ENCODE measurements at places on chromosomes 13 and 19.
A peak's percentile ranks its signal among the peaks of the same experiment; 100 is the strongest.

DNA sequence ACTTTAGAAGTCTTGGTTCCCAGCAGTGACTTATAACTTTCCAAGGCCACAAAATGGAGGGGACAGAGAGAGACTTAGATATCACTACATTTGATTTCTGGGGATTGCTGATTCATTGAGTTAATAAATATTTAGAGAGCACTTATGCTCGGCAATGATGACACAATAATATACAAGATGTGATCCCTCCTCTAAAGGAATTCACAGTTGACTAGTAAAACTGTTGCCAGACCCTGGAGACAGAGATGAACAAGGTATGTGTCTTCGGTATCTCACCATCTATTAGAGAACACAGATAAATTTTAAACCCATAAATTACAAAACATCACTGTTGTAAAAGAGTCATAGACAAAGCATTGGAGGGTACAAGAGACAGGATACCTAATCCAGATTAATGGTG is 437.5 kb downstream of the FOXO1 start:
- no peak for DNase-seq

GRCh38 chr19:10983026-10983425 is 22.2 kb downstream of the SMARCA4 start:
- DNase-seq: no peak

DNA sequence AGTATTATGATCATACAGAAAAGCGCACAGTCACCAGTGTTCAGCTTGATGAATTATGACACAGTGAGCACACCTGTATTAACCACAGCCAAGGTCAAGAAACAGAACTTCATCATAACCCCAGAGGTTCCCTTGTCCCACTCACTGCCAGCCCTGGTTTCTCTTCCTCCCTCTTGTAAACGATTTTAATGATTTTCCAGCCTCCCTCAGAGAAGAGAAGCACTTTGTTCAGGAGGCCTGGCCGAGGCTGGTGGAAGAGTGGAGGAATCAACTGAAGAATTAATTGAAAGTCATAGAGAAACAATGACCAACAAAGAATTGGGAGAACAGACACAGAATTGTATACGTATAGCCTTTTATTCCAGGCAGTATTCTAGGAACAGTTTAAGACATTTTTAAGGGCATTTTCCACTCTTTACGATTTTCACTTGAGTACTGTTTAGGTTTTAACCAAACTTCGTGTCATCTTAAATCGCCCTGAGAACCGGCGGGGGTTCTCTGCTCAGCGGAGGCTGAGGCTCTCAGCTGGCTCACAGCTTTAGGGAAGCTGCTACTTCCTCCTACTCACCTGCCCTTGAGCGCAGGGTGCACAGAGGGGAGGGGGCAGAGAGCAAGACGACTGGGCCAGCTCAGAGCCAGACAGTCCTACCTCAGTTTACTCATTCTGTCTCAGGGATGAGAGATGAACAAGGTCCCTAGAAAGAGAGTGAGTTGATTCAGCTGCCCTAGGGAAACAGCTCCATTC is 108.6 kb downstream of the AKAP11 start:
- no peak for DNase-seq

- DNase-seq: no peak
Observed at GRCh38 chr13:32330441-32330840, 15.1 kb downstream of the BRCA2 start.

DNA sequence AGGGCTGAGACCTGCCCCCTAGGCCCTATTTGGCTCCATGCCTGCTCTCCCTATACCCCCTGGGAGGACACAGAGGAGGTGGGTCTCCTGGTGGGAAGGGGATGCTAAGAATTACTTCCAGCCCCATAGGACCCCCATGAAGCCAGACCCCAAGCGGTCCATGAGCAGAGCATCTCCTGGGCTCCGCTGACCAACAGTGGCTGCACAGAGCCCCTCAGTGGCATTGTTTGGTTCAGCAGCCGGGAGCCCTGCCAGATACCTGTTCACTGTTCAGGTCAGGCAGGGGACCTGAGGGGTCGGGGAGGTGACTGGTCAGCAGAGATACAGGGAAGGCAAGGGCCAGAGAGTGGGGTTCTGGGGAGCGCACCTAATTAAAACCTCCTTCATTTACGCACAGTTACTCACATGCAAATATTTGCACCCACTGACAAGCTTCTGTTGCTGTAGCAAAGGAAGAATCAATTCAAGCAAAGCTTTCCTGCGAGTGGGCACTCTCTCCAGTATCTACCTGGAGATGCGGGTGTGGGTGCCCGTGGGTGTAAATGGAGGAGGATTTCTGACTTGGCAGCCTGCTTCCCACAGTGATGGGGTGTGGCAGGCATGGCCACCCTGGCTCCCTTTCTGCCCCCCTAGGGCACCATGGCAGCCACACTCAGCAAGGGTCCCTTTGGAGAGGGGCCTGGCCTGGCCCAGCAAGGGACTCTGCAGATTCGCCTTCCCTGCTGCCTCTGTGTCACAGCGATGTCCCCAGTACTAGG is 83.5 kb downstream of the CHST8 start:
- no peak for DNase-seq

DNA sequence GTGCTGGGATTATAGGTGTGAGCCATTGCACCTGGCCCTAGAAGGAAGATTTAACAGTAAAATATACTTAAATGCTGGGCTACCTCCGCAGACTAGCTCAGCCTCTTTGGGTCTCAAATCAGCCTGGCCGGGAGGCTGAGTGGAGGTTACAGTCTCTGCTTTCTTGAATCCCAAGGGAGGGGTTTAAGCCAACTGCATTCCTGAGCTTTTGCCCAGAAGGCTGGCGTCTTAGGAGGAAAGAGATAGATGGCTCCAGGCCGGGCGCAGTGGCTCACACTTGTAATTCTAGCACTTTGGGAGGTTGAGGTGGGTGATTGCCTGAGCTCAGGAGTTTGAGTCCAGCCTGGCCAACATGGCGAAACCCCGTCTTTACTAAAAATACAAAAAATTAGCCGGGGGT is 623 bp upstream of the C5AR1 start:
- DNase-seq: no peak

DNA sequence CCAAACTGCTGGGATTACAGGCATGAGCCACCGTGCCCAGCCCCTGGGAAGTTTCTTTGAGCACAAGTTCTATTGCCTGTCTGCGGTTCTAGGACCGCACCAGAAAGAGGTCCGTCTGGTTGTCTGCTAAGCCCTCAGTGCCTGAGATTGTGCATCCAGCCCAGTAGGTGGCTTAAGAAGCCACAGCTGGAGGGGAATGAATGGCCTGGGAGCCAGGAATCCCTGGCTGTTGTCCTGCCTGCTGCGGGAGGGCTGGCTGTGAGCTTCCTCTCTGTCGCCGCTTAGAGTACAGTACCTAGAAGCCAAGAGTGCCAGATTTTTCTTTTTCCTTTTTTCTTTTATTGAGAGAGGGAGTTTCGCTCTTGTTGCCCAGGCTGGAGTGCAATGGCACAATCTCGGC is 4.2 kb upstream of the TYK2 start:
- no peak for DNase-seq

DNA sequence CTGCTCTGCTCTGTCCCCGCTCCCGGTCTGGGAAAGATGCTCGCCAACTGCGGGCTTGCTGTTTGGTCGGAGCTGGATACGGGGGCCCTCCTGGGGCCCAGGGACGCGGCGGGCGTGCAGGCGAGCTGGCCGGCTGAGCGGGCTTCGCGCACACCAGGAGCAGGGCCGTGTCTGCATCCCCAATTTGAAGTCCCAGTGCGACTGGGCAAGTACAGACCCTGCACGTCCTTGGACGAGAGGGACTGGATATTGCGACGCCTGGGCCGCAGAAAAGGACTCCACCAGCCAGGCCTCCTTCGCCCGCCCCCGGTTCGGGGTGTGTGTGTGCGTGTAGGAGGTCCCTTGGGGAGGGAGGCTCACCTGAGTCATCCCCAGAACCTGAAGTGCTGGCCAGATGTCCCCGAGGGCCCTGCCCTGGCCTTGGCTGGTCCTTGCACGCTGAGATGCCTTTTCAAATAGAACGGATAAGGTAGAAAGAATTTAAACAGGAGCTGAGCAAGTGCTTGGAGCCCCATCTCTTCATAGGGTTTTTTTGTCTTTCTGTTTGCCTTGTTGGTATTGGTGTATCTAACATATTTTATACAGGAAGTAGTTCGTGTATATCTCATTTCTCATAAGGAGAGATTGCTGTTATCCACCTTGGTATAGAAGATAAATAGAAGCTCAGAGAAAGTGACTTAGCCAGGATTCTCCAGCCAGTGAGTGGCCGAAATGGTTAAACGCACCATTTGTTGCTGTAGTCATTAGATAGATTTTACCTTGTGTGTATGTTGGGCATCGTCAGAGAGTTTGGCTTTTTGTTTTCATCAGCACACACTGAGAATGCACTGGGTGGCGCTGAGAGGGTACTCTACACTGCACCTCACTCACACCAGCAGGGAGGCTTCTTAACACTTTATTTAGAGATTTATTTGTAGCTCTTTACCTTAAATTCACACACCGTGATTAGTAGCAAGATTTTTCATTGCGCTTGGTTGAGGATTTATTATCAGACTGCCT is 1.1 kb downstream of the NAXD start:
- no peak for DNase-seq

DNA sequence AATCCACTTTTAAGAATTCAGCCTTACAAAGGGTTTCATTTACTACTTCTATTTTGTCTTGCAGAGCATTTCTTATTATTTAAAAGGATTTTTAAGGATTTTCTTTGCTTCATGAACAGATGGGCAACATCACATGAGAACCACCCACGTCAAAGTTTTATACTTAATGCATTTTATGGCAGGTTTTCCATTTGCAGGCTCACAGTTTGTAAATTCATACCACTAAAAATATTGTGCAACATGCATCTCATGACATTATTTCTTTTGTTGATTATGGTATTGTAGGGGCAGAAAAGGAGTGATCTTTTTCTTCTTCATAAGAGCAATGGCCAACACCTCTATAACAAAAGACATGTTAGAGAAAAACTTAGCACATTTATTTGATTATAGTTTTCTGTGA is 554.0 kb upstream of the SPRY2 start:
- no peak for DNase-seq

DNA sequence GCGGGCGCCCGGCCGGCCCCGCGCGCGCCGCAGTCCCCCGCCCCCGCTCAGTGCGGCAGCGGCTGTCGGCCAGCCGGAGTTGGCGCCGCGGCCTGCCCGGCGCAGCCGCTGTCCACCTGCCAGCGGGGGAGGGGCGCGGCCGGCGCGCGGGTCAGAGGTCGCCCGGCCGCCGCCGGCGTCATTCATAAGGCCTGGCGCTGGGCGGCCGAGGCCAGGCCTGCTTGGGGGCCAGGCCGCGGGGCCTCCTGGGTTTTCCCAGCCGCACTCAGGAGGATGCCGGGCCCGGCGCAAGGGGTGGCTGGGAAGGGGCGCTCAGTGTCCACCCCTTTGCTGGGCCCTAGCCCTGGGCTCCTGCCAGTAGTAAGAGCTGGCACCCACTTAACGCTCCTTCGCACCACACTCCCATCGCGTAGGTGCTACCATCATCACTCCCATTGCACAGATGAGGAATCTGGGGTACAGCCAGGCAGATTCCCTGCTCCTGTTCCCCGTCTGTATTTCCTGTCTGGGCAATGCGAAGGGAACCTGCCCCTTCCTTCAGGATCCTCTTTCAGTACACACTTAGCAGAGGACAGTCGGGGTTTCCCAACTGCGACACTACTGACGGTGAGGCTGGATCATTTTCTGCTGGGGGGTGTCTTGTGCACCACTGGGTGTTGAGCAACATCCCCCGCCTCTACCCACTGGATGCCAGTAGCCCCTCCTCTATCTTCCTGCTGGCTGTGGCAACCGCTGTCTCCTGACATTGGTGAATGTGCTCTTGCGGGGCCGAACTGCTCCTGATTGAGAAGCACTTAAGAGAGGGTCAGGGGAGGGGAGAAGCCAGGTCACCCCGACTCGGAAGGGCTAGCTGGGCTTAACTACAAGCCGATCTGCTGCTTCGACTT is 846 bp upstream of the PRKACA start:
- peak; percentile 69 for DNase-seq

GRCh38 chr13:66265371-66265770 is 964.8 kb downstream of the PCDH9 start:
- no peak for DNase-seq

DNA sequence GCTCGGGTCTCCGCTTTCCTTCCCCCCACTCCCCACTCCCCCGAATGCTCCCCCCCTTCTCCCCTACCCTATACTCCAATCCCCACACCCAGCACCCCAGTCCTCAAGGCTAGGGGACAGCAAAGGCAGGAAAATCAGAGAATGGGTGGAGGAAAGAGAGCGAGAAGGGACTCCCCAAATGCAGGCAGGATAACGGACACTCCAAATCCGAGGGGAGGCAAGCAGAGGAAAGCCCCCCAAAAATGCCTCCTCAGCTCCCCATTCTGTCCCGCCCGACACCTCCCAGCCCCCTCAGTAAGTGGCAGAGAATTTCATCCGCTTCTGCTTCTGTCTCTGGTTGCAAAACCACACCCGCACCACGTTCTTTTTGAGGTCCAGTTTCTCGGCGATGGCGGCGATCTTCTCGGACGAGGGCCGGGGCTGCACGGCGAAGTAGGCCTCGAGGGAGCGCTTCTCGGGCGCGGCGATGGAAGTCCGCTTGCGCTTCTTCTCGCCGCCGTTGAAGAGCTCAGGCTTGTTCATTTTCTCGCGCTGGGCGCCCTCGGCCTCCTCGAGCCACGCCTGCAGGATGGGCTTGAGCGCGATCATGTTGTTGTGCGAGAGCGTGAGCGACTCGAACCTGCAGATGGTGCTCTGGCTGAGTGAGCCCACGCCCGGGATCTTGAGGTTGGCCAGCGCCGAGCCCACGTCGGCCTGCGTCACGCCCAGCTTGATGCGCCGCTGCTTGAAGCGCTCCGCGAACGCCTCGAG is 2.1 kb downstream of the POU4F1 start:
- DNase-seq: no peak

GRCh38 chr13:90889906-90890834 is 457.3 kb upstream of the MIR17HG start:
- no peak for DNase-seq

DNA sequence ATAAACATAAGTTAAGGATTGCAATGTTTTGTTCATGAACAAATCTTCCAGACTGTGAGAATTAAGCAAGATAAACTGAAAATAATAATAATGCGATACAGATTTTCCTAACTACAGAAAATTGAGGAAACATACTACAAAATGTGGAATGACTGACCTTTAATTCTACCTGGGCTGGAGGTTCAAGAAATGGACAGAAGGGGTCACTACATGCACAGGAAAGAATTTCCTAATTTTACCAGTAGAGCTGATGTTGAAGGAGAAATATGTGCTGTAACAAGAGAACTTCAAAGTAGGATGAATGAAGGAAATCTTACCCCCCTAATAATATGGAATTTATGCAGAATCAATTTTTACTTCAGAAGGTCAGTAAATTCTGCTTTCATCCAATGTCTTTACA is 62.3 kb downstream of the ZNF627 start:
- DNase-seq: no peak

- DNase-seq: no peak
Observed at GRCh38 chr19:16018106-16018755, 58.1 kb upstream of the TPM4 start.

DNA sequence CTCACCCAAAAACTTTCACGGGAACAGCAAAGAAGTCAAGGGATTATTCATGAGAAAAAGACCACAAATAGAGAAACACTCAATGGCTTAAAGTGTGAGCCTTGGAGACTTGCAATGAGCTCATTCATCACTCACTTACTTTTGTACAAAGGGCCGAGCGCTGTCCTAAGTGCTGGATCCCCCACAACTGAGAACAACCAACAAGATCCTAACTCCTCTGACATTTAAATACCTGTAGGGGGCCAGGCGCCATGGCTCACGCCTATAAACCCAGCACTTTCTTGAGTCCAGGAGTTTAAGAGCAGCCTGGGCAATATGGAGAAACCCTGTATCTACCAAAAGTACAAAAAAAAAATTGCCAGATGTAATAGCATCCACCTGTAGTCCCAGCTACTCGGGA is 29.4 kb upstream of the ZNF507 start:
- no peak for DNase-seq

GRCh38 chr13:41365631-41366030 is 54.6 kb downstream of the NAA16 start:
- DNase-seq: no peak

GRCh38 chr13:98823442-98823841 is 71.0 kb upstream of the SLC15A1 start:
- DNase-seq: no peak

Measured in omental fat pad (tissue), 4 donors.